Ascending aorta (tissue), 2 donors: ENCODE measurements at places on chromosomes 4 and X.

- DNase-seq, result no peak
Measured at GRCh38 chr4:123166023-123166422, 230.6 kb upstream of the SPRY1 start.

- no peak for DNase-seq
Measured at GRCh38 chr4:189084671-189085070, 856.0 kb upstream of the FRG1 start.

DNA sequence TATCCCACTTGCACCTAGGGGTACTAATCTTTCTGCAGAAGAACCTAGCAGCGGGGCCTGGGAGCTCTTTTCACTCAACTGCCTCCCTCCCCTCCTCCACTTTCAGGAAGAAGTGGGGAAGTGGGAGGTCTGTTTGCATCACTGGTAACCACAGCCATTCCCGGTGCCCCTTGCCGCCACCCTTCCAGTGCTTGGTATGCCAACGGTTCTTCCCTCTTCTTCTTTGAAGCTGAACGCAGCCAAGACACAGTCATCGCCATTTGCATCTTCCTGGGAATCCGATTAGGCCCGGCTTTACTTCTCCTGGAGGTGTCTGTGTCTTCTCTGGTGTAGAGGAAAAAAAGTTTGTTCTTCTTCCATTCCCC is 47.2 kb upstream of the RBPJ start:
- DNase-seq, result no peak

GRCh38 chr4:80035336-80035735 is 37.7 kb downstream of the ANTXR2 start:
- no peak for DNase-seq

DNA sequence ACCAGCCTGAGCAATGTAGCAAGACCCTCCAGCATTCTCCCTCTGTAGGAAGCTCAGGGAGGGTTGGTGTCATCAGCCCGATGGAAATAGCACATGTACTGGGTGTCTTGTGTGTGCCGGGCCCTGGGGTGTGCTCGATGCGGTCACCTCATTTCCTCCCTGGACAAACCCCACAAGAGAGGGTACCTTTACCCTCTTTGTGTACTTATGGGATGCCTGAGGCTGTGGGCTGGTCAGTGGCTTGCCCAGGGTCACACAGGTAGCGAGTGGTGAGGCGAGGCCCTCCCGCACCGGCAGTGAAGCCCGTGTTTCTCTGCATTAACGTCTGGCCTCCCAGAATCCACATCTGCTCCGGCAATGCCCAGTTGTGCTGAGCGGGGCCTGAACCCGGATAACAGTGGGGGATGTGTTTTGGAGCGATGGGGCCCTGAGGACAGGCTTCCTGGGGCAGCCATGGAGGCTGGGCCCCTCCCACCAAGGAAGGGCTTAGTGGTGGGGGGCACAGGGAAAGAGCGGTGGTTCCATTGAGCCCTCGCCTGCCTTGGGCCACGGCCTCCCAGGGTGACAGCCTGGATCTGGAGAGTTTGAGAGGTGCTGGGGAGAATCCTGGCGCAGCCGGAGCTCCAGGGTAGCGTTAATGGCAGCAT is 8.1 kb downstream of the PSAPL1 start:
- DNase-seq, result peak; percentile 58

DNA sequence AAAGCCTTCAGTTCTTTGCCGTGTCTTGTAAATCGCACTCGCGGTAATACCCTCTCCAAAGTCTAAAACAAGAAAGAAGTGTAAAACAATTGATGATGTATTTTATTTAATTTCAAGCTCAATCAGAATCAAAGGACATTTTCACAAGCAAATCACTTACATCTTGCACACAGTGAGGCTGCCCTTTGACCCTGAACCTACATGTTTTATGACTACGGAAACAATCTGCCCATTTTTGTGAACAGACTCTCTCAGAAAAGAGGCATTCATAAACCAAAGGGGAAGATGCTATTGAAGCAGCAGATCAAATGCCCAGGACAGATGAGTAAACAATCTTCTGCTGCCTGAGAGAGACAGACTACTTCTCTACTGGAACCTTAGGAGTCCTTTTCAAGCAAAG is 76.0 kb upstream of the DDX60 start:
- no peak for DNase-seq

- DNase-seq, result no peak
Measured at GRCh38 chrX:11349020-11349419, 55.8 kb downstream of the AMELX start.

DNA sequence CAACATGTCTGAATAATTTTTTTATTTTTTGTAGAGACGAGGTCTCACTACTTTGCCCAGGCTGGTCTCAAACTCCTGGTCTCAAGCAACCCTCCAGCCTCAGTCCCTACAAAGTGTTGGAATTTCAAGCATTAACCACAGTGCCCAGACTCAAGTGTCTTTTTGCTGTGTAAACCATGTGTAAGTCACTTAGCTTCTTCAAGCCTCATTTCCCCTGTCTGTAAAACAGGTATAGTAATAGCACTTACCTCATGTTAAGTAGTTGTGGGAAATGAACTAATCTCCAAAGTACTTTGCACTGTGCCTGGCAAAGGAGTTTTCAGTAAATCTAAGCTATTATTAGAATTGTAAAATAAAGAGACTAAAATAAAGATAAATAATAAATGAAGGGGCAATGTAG is 35.7 kb downstream of the STBD1 start:
- no peak for DNase-seq

DNA sequence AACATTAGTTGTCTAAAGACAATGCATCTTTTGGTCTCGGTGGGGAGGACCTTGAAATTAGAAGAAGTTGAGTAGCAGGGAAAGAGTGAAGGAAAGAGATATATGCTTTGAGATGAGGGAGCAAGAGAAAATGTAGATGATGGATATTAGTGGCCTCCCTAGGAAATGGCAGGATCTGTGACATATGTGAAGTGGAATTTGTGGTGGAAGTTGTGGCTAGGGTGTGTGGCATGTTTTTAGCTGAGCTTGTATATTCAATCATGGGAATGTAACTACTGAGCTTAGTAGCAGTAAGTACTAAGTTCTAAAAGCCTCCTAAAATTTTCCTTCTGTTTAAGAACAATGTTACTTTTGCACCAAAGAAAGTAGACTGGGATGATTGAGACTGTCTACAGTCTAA is 382.8 kb upstream of the CTSO start:
- no peak for DNase-seq

GRCh38 chr4:36207831-36208520 is 36.3 kb downstream of the ARAP2 start:
- no peak for DNase-seq

DNA sequence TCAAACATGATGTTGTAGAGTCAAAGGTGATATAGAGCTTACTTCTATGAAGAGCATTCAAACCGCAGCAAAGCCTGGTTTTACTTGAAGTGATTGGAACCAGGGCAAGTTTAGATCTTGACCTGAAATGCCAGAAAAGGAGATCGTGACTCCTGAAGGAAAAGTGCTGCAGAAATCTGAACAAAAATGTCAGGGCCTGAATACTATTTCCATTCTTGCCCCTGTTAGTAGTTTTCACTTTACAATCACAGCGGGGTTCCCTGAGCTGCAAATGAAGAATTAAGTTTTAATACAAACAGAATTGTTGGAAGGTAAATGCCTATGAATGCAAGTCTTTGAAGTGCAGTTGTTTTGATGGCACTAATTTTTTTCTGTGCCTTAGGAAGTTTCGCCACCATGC is 4.1 kb downstream of the SLIT2 start:
- DNase-seq, result no peak
